G401 (cell line): ENCODE measurements at places on chromosomes 3 and 15. TPM values are rescaled to one million over a fixed set of nuclear protein-coding genes. Genes with fewer than 3 reads are reported as not detected.

CLRN1 gene
- not detected in 2 replicates for total RNA-seq

GRCh38 chr3:132597660-132598059 lies 590 bp downstream of the ACKR4 start:
- no peak for DNase-seq

FBXO22 gene
- 84.9 and 111 TPM in 2 replicates for total RNA-seq

DNA sequence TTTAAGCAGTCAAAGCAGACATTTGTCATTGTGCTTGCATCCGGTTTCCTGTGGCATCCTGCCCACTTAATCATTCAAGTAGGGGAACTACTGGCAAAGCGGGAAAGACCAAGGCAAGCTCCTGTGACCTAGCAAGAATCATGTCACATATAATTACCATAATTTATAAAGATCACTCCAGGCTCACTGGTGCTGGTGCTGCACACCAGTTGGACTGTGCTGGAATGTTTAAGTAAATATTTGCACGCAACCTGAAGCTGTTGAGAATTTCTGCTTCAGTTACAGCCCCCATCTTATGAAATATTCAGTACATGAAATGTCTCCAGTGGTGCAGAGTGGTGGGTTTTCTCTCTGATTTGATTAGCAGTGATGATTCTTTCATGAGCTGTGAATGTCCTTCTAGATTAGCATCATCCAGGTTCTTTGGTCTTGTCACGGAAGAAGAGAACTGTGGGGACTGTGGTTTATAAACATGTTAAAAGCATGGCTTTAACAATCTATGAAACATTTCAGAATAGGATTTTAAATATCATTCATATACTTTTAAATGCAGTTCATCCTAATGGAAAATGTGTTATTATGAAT lies 621.3 kb upstream of the EPHA6 start:
- DNase-seq, result no peak
